Sigmoid colon (tissue), 7 donors: ENCODE measurements at places on chromosomes 16 and 17.

GRCh38 chr16:4435337-4436067, 9.8 kb downstream of the DNAJA3 start:
- DNase-seq: no peak

DNA sequence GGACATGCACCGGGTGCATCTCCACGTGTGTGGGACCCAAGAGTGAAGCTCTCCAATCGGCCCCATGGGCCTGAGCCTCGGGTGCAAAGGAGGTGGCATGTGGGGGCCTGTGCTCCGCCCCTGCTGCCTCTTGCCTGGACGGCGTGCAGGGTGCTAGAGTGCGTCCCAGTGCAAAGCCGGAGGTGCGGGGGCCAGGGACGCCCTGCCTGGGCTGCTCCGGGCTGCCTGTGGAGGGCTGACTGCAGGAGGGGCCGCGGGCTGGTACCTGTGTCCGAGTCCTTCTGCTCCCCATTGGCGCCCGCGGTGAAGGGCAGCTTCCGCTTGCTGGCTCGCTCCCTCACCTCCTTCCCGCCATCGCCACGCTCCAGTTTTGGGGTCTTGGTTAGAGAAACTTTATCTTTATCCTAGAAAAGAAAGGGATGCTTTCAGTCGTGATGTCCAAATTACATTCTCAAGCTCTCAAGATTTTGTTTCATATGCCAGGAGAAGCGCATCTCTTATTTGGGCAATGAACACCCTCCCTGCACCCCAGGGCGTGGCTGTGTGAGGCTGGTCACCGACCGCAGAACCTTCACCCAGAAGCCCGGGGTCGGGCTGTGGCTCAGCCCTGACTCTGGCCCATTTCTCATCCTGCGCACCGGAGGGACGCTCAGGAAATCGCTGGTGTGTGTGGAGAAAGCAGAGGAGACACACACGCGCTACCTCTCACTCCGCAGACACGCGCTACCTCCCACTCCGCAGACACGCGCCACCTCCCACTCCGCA, 87.6 kb downstream of the ZNF778 start:
- no peak for DNase-seq

- no peak for DNase-seq
These were observed 238.8 kb downstream of the STX8 start for GRCh38 chr17:9336817-9337216.

- DNase-seq: no peak
These were observed 63.7 kb upstream of the NLK start for GRCh38 chr17:27978689-27979175.

- DNase-seq: no peak
These were observed 3.4 kb downstream of the PDK2 start for GRCh38 chr17:50098583-50098982.
